ENCODE measurements at places on chromosomes 5 and 9. TPM values are rescaled to one million over a fixed set of nuclear protein-coding genes. Genes with fewer than 3 reads are reported as not detected.
A peak's percentile ranks its signal among the peaks of the same experiment; 100 is the strongest.

DNA sequence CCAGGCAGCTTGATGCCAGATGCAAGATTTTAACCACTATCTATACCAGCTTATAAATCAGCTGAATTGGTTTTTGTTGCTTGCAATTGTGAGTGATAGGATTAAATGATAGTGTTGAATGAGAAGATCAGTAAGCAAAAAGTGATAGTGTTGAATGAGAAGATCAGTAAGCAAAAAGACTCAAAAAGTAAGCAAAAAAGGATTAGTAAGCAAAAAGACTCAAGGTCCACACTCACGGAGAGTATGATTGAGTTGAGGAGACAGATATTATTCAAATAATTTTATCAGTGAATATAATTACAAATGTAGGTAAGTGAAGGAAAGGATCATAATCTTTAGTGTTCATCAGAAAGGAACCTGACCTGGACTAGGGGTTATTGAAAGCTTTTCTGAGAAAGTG, 58.0 kb upstream of the ARRDC3 start:
- H3K27me3 ChIP-seq, result no peaks in the 10 kb centered on the region
- no peaks in the 10 kb centered on the region for H3K4me1 ChIP-seq
- DNase-seq, result no peak
- no peak overlapping the region for H3K4me3 ChIP-seq

DNA sequence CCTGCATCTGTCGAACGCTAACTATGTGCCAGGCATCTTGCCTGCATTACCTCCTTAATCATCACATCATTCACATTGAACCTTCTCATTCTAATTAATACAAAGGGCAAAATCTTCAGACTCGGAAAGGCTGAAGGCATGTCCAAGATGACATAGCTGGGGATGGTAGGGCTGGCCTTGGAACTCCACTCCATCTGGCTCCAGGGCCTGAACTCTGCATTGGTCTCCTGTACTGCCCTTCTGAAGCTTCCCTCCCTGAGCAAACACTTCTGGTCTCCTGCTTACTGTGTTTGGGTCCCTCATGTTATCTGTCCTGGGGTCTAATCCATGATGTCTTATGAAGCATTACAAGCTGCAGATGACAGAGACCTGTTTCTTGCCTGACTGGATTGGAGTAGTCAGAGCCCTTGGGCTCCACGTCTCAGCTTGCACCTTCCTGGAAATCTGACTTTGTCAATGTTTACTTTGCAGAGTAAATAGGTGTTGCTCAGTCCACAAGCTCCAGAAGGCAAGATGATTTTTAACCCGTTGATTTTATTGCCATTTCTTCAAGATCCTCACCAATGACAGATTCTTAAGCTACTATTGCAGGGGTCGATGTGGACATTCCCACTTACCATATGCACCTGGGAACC, 106.1 kb downstream of the GALNT10 start:
- peak overlapping the region; percentile 74 for H3K27ac ChIP-seq
- no peak for DNase-seq
- peaks cover 3% of the 10 kb centered on the region for H3K36me3 ChIP-seq
- H3K4me3 ChIP-seq, result no peak overlapping the region

GRCh38 chr5:87399720-87400119, 13.0 kb downstream of the CCNH start:
- peaks cover 27% of the 10 kb centered on the region for H3K36me3 ChIP-seq
- H3K27me3 ChIP-seq, result no peaks in the 10 kb centered on the region
- no peak overlapping the region for H3K27ac ChIP-seq

Gene CNTNAP3B
- 4.5 TPM for total RNA-seq

Gene RASGEF1C
- total RNA-seq, result 0.36 TPM

GRCh38 chr9:137445275-137445807, 4.2 kb upstream of the ENTPD8 start:
- DNase-seq, result no peak
- H3K27me3 ChIP-seq, result peaks cover 6% of the 10 kb centered on the region
- H3K27ac ChIP-seq, result peak overlapping the region; percentile 80

Gene ZSWIM6
- 22.4 TPM for total RNA-seq

DNA sequence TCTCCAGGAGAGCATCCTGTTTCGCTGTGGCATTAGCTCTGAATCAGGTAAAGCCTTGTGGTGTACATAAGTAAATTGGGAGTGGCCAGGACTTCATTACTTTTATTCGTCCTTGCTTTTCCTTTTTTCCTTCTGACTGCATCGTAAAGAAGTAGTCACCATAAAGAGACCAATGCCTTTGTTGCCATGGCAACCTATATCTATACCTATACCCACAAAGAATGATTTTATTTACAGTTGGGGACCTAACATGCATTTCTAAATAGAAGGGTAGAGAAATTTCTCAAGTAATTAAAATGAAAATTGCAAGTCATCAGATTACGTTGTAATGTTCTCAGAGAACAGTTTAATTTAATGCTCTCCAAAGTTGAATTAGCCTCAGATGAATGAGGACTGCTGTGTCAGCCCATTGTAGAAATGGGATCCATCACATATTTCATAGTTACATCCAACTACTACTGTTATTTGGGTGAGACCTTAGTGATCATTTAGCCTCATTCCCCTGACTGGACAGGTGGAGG, 18.6 kb downstream of the PTCD2 start:
- H3K4me3 ChIP-seq, result no peak overlapping the region
- DNase-seq, result no peak
- H3K27me3 ChIP-seq, result no peaks in the 10 kb centered on the region
- peaks cover 9% of the 10 kb centered on the region for H3K4me1 ChIP-seq

- H3K4me3 ChIP-seq, result no peak overlapping the region
- no peak overlapping the region for H3K27ac ChIP-seq
- H3K27me3 ChIP-seq, result no peaks in the 10 kb centered on the region
- H3K4me1 ChIP-seq, result peaks cover 4% of the 10 kb centered on the region
- H3K36me3 ChIP-seq, result peaks cover 46% of the 10 kb centered on the region
Observed at GRCh38 chr5:36164461-36164860, 12.6 kb downstream of the SKP2 start.

Gene TGFBI
- total RNA-seq, result 302 TPM

GRCh38 chr5:101370181-101370580, 467.1 kb upstream of the ST8SIA4 start:
- peak overlapping the region; percentile 8 for H3K4me3 ChIP-seq
- no peaks in the 10 kb centered on the region for H3K36me3 ChIP-seq
- H3K27ac ChIP-seq, result no peak overlapping the region
- peaks cover 7% of the 10 kb centered on the region for H3K4me1 ChIP-seq
- no peak for DNase-seq

DNA sequence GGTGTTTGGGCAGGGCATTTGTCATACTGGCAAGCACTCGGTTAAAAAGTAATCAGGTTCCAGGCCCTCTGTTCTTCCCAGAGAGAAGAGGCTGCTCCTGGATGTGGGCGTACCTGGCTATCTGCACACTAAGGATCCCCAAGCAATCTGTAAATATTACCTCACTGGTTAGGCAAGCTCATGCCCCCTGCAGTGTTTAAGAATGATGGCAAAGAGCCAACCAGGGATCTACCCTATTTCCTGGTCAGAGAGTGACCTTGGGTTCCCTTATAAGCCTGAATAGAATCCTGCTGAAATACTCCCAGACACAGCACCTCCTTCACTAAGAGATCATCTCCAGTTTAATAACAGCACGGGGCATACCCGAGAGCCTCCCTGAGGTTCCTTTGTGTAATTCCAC, 181.2 kb downstream of the PIK3R1 start:
- no peaks in the 10 kb centered on the region for H3K27me3 ChIP-seq
- peak overlapping the region; percentile 73 for H3K27ac ChIP-seq
- H3K4me1 ChIP-seq, result peaks cover 9% of the 10 kb centered on the region
- H3K36me3 ChIP-seq, result peaks cover 4% of the 10 kb centered on the region
- no peak for DNase-seq
- H3K4me3 ChIP-seq, result peak overlapping the region; percentile 3

Gene FOXD4L4
- total RNA-seq, result 0.51 TPM

Gene SHLD3
- 4.2 TPM for total RNA-seq

DNA sequence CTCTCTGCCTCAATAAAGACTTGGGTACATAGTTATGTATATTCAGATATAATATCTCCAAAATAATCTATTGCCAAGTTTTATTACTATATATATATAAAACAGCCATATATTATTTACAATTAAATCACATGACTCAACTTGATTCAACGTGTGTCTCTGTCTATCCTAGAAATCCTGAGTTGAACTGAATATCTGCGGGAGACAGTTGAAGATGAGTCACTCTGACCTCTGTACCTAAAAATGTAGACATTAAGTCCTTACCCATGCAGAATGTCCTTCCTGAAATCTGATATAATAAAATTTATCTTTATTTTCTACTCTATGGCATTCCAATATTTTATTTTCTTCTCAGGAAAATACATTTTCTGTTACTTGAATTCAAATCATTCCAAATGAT, 218.2 kb upstream of the PRDM9 start:
- no peak for DNase-seq
- H3K4me1 ChIP-seq, result no peaks in the 10 kb centered on the region
- H3K36me3 ChIP-seq, result no peaks in the 10 kb centered on the region
- H3K27ac ChIP-seq, result no peak overlapping the region
- H3K27me3 ChIP-seq, result no peaks in the 10 kb centered on the region

DNA sequence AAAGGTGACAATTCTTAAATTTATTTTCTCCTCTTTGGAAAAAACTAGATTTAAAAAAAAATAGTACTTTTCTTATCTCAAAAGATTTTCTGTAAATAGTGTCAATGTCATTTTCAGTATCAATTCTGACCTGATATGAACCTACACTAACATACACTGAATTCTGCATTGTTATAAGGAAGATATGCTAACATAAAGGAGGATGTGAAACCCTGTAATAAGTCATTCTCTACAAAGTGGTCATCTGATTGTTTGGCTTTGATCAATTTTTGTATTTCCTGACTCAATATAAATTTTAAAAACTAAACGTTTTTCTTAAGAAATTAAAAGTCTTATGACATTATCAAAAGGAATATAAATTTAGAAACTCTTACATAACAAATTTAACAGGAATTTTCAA, 233.6 kb upstream of the EDIL3 start:
- no peak for DNase-seq
- no peak overlapping the region for H3K4me3 ChIP-seq
- no peaks in the 10 kb centered on the region for H3K4me1 ChIP-seq
- no peaks in the 10 kb centered on the region for H3K36me3 ChIP-seq
- H3K27ac ChIP-seq, result no peak overlapping the region

Gene FAM221B
- total RNA-seq, result 1.1 TPM

GRCh38 chr9:113360242-113360842, 11.0 kb downstream of the BSPRY start:
- H3K27me3 ChIP-seq, result peaks cover 6% of the 10 kb centered on the region
- no peak overlapping the region for H3K4me3 ChIP-seq
- H3K4me1 ChIP-seq, result peaks cover 7% of the 10 kb centered on the region
- H3K36me3 ChIP-seq, result peaks cover 3% of the 10 kb centered on the region

GRCh38 chr5:10854506-10855277, 93.7 kb upstream of the DAP start:
- DNase-seq, result no peak
- H3K27ac ChIP-seq, result no peak overlapping the region
- no peak overlapping the region for H3K4me3 ChIP-seq

Gene CCDC187
- 0.70 TPM for total RNA-seq

Gene MYORG
- 24.5 TPM for total RNA-seq

DNA sequence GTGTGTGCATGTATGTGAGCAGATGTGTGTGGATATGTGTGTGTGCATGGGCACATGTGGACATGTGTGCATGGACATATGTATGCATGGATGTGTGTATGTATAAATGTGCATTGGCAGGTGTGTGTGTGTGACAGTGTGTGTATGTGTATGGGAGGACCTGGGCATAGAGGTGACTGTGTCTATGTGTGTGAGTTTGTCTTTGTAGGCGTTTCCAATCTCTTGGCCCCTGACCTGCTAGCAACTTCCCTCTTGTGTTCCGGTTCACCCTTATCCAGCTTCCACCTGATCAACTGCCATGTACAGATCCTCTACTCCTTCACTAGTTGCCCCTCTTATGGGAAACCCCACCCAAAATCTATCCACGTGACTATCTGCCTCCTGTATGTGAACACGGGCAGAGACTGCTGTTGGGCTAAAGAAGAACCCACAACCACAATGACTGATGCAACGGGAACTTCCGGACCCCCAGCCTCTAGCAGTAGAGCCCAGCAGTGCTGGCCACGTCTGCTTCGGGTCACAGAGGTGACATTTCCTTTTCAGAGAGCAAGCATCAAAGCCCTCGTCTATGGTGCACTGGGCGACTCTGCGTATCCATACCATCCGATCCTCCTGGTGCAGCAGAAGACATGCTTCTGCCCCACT, 24.9 kb upstream of the GADD45G start:
- no peaks in the 10 kb centered on the region for H3K4me1 ChIP-seq
- H3K27ac ChIP-seq, result no peak overlapping the region
- H3K27me3 ChIP-seq, result peaks cover 13% of the 10 kb centered on the region
- DNase-seq, result no peak
- no peaks in the 10 kb centered on the region for H3K36me3 ChIP-seq

DNA sequence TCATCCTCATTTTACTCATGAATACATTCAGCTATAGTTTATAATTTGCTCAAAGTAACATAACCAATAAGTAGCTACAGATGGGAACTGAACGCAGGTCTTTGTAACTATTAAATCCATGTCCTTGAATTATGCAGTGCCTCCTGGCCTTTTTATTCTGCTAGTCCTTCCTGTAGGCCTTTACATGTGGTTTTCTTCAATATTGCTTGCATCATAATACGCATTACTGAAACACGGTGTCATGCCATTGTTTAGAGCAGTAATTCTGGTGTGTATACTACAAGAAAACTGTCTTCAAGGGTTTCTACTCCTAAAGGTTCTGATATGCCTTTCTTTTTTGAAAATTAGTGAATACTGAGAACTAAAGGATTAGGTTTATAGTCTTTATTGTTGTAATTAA, 20.7 kb downstream of the CWC27 start:
- H3K4me1 ChIP-seq, result no peaks in the 10 kb centered on the region
- H3K27ac ChIP-seq, result no peak overlapping the region
- no peaks in the 10 kb centered on the region for H3K27me3 ChIP-seq

DNA sequence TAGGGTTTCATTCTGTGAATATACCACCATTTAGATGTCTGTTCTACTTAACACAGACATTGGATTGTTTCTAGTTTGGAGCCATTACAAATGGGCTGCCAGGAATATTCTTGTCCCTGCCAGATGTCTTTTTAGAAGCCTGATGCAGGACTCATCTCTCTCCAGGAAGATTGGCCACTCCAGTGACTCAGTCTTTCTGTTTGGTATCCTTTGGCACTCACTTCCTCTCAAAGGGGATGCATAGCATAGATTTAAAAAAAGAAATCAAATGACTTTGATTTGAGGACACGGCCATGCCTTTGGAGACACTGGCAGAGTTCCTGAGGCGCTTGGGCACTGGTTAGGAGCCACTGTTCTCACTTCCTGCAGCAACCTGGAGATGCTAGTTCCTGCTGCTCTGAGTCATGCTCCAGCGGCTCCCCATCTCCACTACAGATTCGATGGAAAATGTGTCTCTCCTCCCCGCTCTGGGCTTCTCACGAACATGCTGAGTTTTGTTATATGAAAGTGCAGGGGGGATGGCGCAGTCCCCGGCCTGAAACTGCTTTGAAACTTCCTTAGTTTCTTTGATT, 3.5 kb upstream of the ZNF366 start:
- no peaks in the 10 kb centered on the region for H3K27me3 ChIP-seq
- no peak overlapping the region for H3K4me3 ChIP-seq
- no peak for DNase-seq
- H3K27ac ChIP-seq, result no peak overlapping the region

- peaks cover 13% of the 10 kb centered on the region for H3K4me1 ChIP-seq
- peaks cover 5% of the 10 kb centered on the region for H3K27me3 ChIP-seq
- H3K36me3 ChIP-seq, result no peaks in the 10 kb centered on the region
- H3K4me3 ChIP-seq, result no peak overlapping the region
- no peak overlapping the region for H3K27ac ChIP-seq
Observed at GRCh38 chr5:83924171-83924570, 203.5 kb upstream of the HAPLN1 start.
